Stimulated activated naive B cell treated with anti-CD40 and anti-IgM and Interleukin-4, amounts not matched to agents 10 μg/mL and 1 μg/mL and 100 μg/mL, for 72 hours (primary cell): ENCODE measurements at places on chromosomes 1 and 21.
A peak's percentile ranks its signal among the peaks of the same experiment; 100 is the strongest.

DNA sequence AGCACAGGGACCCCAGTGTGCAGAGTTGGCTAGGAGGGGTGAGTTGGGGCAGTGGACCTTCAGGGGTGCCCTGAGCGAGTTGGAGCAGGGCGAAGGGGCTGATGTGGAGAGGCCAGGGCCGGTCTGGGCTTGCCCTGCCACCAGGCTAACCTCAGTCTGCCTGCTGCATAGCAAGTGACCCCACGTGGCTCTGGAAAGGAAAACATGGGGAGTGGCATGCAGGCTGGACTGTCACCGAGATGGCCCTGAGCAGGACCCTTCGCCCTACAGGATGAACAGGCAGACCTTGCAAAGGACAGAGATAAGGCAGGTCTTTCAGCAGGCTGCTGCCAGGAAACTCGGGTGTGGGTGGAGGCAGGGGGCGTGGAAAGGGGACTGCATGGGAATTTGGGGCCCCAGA lies 51.5 kb downstream of the FOXO6 start:
- no peak for DNase-seq

GRCh38 chr1:14467112-14467511 lies 131.4 kb upstream of the KAZN start:
- DNase-seq: no peak

DNA sequence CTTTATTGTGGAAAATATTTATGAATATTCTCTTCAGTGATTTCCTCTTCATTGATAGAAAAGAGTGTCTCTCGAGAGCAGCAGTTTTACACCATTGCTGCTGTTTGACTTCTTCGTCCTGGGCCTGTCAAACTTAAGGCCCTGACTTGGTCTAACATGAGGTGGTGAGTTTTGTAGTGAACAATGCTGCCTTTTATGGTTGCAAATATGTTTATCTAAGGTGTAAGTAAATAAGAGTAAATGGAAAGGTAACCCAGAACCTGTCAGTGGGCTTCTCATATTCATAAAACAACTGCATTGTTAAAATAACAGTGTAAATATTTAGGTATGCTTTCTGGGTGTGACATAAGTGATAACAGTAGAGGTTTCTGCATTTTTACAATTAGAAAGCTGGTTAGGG lies 62.8 kb upstream of the SCCPDH start:
- no peak for DNase-seq

DNA sequence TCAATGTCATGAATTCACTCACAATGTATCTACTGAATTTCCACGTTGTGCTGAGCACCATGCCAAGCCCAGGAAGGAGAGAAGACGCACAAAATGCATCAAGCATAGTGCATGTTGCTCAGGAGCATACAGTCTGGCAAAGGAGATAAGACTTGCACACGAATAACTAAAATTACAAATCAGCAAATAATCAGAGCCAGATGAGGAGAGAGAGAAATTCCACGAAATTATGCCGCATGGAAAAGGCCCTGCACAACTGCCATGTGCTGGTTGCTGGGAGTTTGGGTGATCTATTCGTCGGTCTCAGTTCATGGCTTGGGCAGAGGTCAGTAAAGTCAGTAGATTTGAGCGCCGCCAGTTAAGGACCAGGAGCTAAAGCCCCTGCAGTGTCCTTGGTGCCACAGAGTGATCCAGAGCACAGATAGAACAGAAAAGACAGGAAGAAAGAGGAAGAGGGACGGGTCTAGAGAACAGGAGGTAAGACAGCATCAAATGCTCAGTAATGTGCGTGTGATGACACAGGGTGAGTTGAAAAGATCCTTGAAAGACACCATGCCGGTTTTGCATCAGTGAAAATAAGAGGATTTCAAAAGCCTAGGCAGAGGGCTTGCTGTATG lies 55.1 kb upstream of the ZNF281 start:
- DNase-seq: no peak

- DNase-seq: peak; percentile 76
Observed at GRCh38 chr1:235074523-235075047, 54.1 kb downstream of the TOMM20 start.

- DNase-seq: no peak
Observed at GRCh38 chr1:20265250-20265649, 25.4 kb upstream of the VWA5B1 start.

GRCh38 chr1:72936151-72936740 lies 653.9 kb upstream of the NEGR1 start:
- DNase-seq: no peak

DNA sequence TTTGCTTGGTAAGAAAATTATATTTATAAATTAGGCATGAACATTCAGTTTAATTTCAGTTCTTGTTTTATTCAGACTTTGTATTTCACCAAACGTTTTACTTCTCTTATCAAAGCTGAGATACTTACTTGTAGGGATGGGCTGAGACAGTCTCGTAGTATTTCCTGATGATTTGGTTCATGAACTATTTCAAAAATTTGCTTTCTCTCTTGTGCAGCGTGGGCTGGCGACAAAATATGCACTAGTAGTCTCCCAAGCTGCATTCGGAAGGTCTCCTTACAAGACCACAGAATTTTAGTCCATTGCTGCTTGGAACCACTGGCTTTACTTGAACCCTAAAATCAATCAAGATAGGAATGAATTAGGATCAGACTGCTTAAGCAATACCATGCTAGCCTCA lies 91.7 kb upstream of the GNG4 start:
- no peak for DNase-seq

DNA sequence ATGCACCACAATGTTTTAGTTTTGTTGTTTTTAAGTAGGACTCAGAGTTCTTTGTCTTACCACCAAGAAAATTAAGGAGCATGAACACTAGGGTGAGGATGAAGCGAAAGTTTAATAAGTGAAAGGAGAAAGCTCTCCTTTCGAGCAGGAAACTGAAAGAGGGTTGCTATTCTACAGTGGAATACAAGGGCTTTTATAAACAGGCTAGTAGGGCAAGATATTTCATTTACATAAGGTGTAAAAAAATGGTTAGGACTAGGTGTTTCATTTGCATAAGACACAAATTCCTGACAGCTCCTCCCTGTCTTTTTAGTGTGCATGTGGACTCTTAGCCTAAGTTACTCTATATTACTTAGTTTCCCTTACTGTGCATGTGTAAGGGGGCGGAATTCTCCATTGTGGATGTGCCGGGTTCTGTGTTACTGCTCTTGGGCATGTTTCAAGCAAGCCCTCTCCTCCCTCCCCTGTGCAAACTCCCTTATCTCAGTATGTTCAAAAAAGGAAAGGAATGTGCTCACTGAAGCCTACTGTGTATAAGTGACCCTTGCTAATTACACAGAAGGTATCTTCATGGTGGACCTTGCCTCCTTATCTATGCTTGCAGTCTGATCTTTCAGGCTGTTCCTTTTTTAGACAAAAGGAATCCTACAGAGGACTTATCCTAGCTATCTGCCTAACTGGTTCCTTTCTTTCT lies 7.3 kb downstream of the TSHB start:
- no peak for DNase-seq

DNA sequence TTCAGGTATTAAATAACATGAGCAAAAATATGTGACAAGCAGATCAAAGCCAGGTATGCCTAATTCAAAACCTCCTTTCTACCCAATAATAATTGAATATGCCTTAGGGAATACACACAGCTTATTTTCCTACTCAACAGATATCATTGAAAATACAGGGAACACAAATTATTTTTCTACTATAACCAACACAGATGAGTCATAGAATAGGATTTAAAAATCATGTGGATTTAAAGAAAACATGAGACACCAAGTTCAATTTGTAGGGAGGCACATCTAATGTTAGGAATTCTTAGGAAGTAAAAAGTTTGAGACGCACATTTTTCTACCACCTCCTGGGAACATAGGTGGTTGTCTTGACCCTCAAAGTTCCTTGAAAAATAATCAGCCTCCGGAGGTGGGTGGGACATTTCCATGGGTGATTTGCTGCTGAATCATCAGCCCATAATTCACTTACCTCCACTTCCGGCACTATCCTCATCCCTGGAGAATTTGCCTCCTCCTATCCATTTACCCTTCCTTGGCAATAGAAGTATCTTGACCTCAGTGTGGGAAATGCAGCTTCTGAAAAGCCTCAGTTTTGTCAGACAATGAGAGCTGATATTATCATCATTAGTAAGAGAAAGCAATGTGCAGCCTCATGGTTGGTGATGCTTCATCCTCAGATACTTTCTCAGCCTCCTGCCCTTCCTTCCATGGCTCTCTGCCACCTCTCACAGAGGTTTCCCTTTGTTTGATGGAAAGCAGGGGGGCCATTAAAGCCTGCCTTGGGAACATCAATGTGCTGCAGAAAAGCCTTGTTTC lies 33.5 kb upstream of the RGS4 start:
- no peak for DNase-seq

- DNase-seq: no peak
Observed at GRCh38 chr1:177780096-177780700, 189.7 kb downstream of the SEC16B start.

- no peak for DNase-seq
Observed at GRCh38 chr21:33116676-33117075, 46.7 kb downstream of the OLIG1 start.

GRCh38 chr21:38753114-38753513 lies 52.6 kb upstream of the ETS2 start:
- DNase-seq: no peak

DNA sequence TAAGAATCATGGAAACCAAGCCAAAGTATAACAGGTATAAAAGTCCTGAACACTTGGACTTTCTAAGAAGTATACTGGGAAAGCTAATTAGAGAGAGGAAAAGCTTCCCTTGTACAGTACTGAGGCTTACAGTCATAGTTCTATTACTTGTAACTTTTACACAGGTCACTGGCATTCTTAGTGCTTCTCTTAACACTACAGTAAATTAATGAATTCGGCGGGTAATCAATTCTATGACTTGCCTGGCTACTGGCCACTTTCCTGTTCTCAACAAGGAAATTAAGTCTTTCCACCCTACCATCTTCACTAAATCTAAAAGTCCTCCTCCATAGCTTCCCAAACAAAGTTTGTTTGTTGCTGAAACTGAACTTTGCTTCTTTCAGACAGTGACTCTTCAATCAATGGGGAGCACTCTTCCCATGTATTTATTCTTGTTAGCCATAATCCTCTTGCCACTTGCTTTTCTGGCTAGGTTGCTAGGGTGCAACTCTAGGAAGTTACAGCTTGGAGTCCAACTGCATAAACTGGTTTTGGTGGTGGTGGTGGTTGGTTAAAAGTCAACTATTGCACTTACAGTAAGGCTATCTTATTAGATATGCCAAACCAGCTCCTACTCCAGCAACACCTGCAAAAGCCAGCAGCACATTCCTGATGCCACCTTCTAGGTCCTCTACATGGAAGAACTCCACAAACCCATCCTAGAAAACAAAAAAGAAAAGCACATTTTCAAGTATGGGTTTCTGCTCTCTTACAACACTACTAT lies 2.4 kb downstream of the MCL1 start:
- DNase-seq: no peak

DNA sequence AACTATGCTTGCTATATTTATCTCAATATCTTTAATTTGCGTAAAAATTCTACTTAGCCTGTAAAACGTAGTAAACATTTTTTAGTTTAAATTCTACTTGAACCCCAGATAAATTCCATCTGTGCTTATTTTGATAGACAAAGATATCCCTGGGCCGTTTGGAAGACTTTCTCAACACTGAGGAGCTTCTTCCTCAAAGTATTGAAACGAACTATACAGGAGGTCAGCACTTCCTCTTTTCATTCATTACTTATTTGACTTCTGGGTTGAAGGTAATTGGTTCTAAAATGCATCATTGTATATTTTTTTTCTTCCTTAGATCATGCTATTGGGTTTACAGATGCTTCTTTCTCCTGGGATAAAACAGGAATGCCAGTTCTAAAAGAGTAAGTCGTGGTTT lies 74.7 kb downstream of the HSPA13 start:
- DNase-seq: no peak

DNA sequence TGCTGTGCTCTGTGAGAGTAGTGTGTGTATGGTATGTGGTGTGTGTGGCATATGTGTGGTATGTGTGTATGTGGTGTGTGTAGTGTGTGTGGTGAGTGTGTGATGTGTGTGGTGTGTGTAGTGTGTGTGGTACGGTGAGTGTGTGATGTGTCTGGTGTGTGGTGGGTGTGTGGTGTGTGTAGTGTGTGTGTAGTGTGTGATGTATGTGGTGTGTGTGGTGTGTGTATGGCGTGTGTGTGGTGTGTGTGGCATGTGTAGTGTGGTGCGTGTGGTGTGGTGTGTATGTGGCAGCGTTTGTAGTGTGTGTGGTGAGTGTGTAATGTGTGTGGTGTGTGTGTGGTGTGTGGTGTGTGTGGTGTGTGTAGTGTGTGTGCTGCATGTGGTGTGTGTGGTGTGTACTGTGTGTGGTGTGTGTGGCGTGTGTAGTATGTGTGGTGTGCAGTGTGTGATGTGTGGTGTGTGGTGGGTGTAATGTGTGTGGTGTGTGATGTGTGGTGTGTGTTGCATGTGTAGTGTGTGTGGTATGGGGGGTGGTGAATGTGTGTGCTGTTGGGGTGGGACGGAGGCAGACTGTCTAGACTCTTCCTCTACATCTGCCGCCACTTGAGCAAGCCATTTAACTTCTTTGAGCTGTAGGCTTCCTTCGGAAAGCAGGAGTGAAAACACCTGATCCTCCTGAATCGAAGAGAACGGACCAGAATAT lies 33.5 kb downstream of the GPA33 start:
- DNase-seq: no peak

DNA sequence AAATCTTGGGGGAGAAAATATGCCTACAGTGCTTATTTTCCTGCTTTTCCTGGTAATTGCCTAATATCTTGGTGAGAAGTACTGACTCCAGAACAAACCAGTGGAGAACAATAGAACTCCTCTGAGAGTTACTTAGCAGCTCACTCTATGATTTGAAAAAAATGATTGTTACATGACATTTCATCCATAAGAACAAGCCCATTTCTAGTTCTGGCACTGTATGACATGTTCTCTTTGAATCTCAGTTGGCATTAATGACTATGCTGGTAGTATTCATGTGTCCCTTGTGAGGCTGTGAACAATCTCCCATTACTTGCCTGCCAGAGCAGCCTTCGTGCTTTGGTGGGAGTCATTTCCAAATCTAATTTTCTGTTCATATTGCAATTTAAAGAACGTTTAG lies 58.0 kb downstream of the CLIC4 start:
- DNase-seq: no peak

- DNase-seq: no peak
Observed at GRCh38 chr1:106619827-106620134, 436.7 kb upstream of the PRMT6 start.

- no peak for DNase-seq
Observed at GRCh38 chr1:27931759-27932158, 3.0 kb upstream of the SMPDL3B start.

DNA sequence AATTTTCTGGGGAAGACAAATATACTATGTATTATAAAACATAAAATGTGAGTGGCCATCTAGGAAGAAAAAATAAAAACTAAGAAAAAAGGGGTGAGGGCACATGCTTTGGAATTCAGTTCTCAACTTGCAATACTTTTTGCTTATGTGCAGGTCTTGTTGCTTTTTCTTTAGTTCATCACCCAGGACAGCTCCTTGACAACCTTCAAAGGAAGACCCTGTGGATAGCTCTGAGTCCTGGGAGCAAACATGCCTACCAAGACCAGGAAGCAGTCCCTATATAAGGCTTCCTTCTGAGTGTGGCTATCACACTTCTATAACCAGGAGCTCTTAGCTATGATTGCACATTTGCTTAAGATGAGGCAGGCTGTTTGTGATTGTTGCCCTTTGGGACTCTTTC lies 78.0 kb downstream of the WDR64 start:
- DNase-seq: no peak

- no peak for DNase-seq
Observed at GRCh38 chr1:178344513-178345091, 152.2 kb downstream of the CLEC20A start.

GRCh38 chr21:17351766-17352165 lies 161.1 kb upstream of the CXADR start:
- DNase-seq: no peak
